NCI-H1436 (cell line): ENCODE measurements at places on chromosomes 5 and 9.

DNA sequence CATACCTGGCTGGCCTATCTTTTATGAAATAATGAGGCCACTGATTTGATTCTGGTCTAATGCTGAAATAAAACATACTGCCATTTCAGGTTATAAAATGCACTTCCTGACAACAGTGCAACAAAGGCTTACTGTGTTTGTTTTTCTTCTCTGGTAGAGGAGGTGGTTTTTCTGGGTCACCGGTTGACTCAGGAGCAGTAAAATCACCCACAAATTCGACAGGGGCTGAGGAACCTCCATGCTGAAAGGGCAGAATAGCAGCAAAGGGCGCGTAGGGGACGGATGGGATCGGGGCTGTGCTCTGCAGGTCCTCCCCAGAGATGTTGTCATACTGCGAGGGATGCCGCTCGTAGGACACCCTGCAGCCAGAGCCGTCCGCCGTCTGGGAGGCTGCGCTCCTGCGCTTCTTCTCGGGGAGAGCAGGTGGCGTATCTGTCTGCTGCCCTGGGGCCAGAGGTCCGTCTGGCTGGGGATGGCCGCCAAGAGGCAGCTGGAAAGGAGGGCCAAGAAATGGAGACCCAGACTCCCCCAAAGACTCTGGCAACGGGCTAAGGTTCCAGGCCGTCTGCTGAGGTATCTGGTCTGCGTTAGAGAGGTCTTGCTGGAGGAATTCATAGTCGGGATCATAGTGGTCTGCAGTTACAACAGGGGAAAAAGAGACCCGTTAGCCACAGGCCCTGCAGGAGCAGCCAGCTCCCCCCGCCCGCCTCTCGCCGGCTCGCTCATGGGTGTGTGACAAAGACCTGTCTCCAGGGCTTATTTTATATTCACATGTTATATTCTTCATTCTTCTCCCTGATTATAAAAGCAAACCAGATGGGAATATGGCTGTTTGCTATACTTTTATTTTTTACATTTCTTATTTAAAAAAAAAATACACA is 80.7 kb downstream of the PRRT1B start:
- DNase-seq: no peak

DNA sequence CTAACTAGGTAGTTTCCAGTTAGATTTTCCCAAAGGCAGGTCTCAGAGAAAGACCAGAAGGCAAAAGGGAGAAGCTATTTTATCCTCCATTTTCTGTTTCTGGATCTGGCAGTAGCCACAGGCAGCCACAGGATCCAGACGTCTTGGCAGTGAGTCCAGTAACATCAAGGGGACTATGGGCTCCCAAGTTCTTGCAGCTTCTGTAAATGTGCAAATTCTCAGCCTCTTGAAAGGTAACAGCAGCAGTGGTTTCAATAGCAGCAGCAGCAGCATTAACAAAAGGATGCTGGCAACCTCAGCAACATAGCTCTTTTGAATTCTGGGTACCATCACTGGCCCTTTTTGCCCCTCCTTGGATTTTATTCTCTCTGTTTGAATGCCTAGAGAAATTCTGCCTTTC is 27.1 kb upstream of the IL33 start:
- DNase-seq: no peak

DNA sequence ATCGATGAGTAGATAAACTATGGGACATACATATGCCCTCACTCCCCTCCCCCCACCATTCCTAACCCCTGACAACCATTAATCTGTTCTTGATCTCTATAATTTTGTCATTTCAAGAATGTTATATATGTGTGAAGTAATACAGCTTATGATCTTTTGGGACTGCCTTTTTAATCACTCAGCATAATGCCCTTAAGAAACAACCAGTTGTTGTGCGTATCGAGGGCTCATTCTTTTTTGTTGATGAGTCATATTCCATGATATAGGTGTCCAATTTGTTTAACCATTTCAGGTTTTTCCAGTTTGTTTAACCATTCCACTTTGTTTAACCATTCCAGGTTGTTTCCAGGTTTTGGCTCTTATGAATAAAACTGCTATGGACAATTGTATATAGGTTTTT is 75.6 kb downstream of the ARHGEF28 start:
- no peak for DNase-seq

DNA sequence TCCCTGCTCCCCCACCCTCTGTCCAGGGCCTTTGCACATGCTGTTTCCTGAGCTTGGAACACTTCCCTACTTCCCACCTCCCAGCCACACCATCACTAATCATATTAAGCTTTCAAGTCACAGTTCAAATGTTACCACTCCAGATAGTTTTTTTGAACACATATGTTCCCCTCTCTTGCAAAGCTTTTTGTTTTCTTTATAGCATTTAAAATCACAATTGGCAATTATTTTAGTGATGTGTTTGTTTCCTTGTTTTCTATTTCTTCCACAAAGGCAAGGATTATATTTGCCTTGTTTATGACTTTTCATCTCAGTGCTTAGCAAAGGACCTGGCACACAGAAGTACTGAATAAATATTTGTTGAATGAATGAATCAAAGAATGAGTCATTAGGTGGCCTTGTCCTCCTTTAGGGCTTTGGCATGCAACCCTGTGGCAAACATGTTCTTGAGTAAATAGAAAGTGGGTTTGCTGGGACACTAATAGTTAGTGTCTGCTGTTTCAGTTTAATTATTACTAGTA is 386.8 kb downstream of the FGF10 start:
- DNase-seq: no peak

GRCh38 chr5:6803981-6804550 is 90.8 kb downstream of the TENT4A start:
- no peak for DNase-seq

- no peak for DNase-seq
Observed at GRCh38 chr9:109344866-109345265, 24.0 kb upstream of the EPB41L4B start.

GRCh38 chr9:35771075-35771433 is 17.0 kb upstream of the MSMP start:
- no peak for DNase-seq
